ENCODE measurements at places on chromosomes 2 and 18.

DNA sequence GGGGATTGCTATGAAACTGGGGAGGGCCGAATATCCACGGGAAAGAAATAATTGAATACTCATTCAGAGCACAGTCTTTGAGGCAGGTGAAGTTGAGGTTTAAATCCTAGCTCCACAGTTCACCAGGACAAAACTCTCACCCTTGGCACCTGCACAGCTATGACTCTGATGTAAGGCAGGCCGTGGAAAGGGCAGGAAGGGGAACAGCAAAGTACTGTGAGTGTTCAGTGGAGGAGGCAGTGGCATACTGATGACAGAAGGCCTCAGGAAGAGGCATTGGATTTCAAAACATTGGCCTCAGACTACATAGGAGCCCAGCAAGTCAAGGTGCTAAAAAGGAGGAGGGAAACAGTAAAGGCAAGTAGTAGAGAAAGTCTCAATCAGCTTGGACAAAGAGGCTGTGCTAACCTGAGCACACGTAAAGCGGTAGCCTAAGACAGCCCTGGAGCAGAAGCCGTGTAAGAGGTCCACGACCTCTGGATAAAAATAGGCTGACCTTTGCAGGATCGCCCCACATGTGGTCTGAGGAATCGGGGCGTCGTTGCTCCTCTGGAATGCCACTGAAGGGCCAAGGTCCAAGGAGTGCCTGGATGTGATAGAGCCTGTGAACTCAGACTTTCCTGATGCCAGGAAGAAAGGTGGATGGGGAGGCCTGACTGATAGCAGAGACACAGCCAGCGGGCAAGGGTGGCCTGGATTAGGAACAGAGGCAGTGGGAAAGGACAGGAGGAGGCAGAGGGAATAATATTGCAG lies 243.6 kb downstream of the PID1 start:
- no peak for DNase-seq

- DNase-seq, result no peak
Observed at GRCh38 chr2:31031132-31031706, 107.0 kb downstream of the GALNT14 start.

DNA sequence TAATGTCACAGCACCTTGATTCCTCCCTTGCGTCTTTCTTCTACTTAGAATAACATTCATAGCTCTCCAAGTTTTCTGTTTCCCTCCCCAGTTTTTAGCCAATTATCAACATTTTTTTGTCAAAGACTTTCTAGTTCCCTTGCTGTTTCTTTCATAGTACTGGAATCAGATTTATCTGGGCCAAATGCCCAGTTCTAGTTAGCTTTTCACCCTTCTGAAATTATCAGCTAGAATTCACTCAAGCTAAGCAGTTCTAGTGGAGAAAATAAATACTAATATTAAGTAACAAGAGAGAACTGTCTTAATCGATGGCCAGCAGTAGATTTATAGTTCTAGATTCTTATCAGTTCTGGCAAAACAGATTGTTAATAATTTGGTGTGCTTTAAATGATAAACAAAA lies 36.2 kb downstream of the EFEMP1 start:
- DNase-seq, result no peak

- peak; percentile 68 for DNase-seq
Observed at GRCh38 chr2:100984892-100985307, 17.2 kb upstream of the RPL31 start.

- no peak for DNase-seq
Observed at GRCh38 chr18:73235491-73235890, 367.7 kb upstream of the NETO1 start.

DNA sequence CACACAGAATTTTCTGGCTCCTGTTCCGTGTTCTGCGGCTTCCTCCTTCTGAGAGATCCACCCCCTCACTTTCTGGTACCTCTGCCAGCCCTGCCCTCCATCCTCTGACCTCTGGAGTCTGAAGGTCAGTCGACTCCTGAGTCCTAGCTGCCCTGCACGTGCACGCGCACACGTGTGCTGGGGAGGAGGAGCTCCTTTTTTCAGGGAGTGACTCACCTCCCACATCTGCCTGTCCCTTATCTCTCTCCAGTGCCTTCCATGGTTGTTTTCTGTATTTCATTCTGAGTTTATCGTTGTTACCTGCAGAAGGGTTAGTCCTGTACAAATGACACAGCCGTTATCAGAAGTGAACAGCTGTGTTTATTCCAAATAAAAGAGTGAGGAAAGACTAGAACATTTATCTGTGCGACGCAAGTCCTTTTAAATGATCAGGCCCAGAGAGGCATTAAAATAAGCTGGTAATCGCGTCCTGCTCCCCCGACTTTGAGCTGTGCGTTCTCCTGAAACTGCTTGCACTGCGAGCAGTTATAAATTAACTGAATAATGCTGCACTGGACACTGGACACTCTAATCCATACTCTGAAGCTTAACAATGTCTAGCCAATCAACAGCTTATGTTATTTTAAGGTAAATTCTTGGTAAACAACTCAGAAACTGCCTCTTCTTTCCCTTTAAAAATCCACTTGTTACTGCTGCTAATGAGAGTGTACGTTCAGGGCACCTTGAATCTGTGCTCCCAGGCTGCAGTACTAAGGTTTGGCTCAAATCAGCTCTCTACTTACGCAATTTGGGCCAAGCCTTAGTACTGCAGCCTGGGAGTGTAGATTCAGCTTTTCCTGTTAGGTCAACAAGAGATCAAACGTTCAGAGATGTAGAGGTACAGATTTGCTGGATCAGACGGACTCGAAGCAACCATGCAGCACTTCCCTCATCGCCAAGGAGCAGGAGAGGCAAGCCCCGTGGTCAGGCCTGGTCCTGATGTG lies 72.5 kb downstream of the GALR1 start:
- DNase-seq, result no peak

DNA sequence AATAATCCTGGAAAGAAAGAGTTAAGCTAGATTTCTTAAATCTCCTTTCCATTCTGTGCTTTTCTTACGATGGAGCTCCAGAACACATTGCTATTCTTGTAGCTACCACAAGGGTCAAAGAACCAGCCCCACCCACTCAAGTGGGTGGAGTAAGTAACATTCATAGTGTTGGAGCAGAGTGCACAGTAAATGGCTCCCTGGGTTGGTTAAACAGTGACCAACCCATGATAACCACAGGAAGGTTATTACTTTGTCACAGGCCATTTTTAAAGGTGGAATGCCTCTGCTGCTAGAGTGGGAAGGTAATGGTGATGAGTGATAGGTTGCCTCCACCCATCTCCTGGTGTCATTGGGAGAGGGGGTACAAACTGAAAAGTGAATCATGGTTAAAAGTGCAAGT lies 13.9 kb downstream of the ARPC2 start:
- DNase-seq, result peak; percentile 1

DNA sequence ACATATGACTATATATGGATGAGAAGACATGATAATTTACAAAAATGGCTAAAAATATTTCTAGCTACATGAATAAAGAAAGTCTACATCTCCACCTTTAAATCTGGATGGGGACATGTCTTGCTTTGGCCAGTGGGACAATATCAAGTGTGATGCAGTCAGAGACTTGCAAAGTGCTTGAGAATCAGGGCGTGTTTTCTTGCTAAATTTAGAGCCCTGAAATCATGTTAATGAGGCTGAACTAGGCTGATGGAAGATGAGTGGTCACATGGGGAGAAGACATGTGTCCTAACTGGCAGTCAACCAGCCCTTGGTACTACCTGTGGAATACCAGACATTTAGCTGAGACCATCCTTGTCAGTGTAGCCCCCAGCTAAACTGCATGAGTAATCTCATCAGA lies 278.5 kb upstream of the RGPD4 start:
- peak; percentile 3 for DNase-seq

- DNase-seq, result no peak
Observed at GRCh38 chr2:196130039-196130825, 41.1 kb downstream of the STK17B start.

DNA sequence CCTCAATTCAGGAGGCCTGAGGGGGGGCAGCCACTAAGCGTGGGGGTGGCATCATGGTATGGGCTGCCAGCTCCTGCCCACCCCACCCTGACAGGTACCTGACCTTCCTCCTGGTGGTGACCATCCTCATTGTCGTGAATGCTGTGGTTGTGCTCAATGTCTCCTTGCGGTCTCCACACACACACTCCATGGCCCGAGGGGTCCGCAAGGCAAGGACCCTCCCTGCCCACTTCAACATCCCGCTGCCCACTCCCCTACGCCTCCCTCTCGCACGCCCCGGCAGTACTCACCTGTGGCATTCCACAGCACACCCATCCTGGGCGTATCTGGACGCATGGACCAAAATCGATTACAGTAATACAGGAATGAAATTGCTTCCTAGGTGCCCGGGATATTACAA lies 4.0 kb downstream of the CHRNG start:
- DNase-seq, result no peak

- DNase-seq, result no peak
Observed at GRCh38 chr2:234885886-234886285, 65.9 kb upstream of the SH3BP4 start.

GRCh38 chr2:10370895-10371294 lies 68.2 kb downstream of the HPCAL1 start:
- no peak for DNase-seq

- DNase-seq, result no peak
Observed at GRCh38 chr2:55357927-55358326, 61.7 kb downstream of the CCDC88A start.

- DNase-seq, result no peak
Observed at GRCh38 chr2:197195518-197195917, 115.1 kb downstream of the ANKRD44 start.

- DNase-seq, result no peak
Observed at GRCh38 chr2:176826984-176827668, 385.5 kb upstream of the HNRNPA3 start.

- no peak for DNase-seq
Observed at GRCh38 chr2:230269715-230270114, 44.2 kb downstream of the SP140 start.

- DNase-seq, result no peak
Observed at GRCh38 chr2:61566566-61566965, 28.4 kb upstream of the XPO1 start.

DNA sequence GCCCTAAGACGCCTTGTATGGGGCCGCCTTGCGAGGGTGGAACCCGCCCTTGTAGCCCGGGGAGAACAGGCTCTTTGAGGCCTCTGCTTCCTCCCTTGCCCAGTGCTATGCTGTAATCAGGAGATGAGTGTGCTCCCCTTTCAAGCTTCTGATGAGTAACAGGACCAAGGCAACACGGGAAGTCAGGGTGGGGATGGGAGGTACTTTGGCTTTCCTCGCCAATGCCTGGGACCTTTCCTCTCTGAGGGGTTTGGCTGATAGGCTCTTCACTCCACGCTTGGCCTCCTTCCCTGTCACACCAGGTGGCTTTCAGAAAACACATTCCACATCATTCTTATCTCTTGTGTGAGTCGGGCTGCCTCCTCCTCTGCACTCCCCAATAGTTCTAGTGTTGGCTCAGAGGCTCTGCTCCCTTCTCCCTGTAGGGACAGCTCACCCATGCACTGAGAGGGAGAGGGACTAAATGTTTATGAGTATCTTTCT lies 223.7 kb upstream of the TRIB2 start:
- no peak for DNase-seq

DNA sequence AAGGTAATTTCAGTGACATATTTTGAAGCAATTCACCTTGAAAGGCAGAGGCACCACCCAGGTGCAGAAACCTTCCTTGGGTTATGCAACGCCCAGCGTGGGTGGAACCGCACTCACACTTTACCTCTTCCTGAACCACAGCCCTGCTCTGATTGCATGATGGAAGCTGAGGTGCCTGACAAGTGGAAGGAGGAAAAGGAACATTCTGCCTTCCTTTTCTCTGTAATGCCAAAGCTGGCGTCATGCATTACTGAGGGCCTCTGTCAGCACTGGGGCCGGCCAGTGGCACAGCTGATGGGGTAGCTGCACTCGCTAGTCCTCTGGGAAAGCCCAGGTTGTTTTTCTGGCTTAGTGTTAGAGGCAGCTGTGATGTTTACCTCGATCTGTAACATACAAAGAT lies 266.5 kb downstream of the NEDD4L start:
- peak; percentile 49 for DNase-seq

DNA sequence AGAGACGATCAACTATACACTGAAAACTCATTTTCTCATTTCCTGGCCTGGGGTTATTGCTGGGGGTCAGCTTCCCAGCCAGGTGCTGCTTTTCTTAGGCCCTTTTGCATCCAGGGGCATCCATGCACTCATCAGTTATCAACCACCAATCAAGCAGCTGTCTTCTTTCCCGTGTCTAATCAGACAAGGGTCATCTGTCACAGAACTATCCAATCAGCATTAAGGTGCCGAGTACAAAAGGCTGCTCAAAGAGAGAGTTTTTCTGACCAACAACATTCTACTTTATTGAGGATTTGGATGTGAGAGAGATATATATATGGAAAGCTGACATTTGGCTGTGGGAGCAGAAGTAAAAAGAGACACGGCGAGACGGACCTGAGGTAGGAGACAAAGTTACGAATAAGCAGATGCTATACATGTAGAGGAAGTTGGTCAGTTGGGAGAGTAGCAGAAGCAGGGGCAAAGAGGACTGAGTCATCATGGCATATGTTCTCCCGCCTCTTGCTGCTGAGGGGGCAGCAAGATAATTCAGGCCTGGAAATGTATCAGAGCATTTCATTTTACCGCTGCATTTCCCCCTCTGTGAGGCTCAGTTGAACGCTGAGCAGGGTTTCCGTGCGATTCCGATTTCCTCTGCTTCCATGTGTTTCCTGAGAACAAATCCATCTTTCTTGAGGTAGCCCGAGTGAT lies 129.3 kb downstream of the NUP35 start:
- no peak for DNase-seq

- DNase-seq, result no peak
Observed at GRCh38 chr2:100241236-100241635, 81.1 kb downstream of the LONRF2 start.

DNA sequence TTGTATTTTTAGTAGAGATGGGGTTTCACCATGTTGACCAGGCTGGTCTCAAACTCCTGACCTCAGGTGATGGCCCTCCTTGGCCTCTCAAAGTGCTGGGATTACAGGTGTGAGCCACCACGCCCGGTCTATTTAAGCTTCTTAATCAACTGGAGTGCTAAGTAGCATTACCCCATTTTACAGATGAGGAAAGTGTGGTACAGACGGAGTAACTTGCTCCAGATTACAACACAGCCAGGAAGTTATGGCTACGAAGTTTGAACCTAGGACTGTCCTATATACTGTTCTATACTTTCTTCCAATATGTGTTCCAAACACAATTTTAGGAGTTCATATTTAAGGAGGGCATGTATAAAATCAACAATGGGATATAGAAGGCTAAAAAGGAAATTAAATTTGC lies 197.7 kb downstream of the TGIF1 start:
- peak; percentile 20 for DNase-seq

GRCh38 chr2:134142903-134143302 lies 111.0 kb upstream of the MGAT5 start:
- DNase-seq, result no peak

DNA sequence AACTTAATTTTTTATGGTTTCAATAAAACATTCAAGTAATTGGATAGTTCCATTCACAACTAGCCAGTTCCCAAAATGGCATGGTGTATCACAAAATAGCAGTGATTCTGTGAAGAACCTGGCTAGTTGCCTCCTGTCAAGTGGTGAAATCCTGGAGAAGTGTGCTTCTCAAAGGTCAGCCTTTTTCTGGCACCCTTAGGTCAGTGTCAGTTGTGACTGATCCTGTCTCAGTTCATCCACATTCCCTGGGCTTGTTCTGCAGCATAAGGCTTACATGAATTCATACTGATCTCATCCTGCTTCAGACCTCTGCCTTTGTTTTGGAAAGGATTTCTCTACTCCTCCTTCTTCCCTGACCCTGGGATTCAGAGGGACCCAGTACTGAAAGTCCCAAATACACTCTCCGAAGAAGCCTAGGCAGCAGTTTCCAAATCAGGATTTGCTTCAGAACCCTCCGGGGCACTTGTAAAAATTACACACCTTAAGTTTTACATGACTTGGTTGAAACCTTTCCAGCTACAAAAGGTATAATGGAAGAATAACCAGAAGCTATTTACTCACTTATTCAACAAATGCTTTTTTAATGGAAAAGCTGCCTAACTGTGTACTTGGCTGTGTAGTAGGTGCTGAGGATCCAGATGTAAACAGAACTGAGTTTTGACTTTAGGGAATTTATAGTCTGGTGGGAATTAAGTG lies 11.0 kb downstream of the MAP3K20 start:
- no peak for DNase-seq
